ENCODE measurements at places on chromosomes 3 and 15. TPM values are rescaled to one million over a fixed set of nuclear protein-coding genes. Genes with fewer than 3 reads are reported as not detected.

DNA sequence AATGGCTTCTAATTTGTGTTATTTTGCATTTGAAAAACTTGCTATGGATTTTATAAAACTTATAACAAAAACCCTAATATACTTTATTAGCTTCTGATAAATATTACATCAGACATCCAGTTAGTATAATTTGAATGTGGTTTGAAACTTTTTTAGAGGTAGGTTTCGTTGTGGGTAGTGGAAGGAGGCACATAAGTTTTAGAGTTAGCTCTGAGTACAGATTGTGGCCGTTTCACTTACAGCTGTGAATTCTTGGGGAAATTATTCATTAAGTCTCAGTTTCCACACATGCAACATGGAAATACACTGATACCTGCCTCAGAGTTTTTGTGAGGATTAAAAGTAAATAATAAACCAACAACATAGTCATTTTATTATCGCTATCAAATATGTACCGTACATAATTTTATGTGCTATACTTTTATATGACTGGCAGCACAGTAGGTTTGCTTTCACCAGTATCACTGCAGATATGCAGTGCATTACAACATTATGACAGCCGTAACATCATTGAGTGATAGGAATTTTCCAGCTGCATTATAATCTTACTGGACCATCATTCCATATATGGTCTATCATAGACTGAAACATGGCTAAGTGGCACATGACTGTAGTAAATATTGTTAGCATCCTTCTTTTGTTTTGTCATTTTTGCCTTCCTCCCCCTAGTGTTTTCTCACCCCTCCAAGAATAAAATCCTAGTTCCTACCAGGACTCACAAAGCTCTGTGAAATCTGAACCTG, 175.6 kb downstream of the AKAP13 start:
- H3K4me3 ChIP-seq = no peak overlapping the region
- H3K27ac ChIP-seq = no peak overlapping the region
- H3K36me3 ChIP-seq = peaks cover 22% of the 10 kb centered on the region
- H3K4me1 ChIP-seq = peaks cover 7% of the 10 kb centered on the region

DNA sequence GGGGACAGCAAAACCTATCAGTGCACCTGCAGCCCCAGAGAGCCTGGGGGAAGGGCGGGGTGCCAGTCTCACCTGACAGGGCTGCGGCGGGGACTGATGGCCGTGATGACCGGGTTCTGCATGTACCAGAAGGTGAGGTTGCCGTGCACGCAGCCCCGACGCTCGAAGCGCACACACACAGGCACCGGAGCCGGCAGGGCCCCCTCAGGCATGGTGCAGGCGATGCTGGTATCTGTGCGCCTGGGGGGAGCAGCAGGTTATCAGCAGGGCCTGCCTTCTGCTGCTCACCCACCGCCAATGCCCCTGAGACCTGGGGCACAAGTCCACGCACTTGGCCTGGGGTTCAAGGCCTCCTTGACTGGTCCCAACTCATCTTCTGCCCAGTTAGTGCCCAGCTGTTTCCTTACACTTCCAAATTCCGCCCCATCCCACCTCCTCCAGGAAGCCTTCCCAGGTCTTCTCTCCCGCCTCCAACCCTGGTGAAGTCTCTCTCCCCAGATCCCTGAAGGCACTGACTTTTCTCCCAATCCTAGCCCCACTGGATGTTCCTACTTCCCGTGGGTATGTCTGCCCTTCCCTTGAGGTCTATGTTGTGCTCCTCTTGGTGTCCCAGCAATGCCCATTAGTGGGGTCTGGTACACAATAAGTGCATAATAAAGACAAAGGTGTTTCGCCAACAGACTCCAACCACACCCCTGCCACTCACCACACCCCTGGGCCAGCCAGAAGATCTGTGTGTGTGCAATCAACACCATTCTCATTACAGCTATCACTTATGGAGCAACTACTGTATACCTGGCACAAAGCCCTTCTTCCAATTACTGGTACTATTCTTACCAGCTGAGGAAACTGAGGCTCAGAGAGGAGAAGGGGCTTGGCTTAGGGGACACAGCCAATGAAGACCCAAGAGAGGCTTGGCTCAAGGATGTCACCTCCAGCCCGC, 28.9 kb downstream of the H1-8 start:
- H3K27ac ChIP-seq = no peak overlapping the region
- H3K27me3 ChIP-seq = no peaks in the 10 kb centered on the region
- peaks cover 10% of the 10 kb centered on the region for H3K4me1 ChIP-seq
- DNase-seq = no peak
- H3K36me3 ChIP-seq = peaks cover 43% of the 10 kb centered on the region

GRCh38 chr3:73394240-73394639, 230.5 kb downstream of the PDZRN3 start:
- DNase-seq = no peak
- no peaks in the 10 kb centered on the region for H3K4me1 ChIP-seq
- no peak overlapping the region for H3K27ac ChIP-seq
- H3K36me3 ChIP-seq = peaks cover 47% of the 10 kb centered on the region

DNA sequence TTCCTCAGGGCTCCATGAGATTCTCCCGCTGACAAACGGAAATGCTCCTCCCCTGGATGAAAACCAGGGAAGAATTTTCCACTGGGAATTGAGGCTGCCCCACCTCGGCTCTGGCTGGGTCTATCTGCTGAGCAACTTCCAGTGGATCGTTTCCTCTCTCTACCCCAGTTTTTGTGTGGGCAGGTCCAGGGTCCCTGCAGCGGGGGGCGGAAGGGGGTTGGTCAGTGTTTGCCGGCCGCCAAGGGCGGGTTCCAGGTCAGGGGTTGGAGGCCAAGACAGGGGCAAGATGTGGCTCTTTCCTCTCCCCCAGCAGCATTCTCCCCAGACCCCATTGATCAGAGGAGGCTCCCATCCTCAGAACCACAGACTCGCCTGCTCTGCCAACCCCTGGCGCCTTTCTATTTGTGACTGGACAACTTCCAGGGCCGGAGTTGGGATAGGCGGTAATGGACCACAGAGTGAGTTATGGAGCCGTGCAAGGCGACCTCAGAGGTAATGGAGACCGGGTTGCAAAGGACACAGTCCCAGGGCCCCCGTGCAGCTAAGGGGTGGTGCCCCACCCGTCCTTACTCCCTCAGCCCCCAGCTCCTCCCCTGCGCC, 92.2 kb downstream of the WNT7A start:
- no peak overlapping the region for H3K4me3 ChIP-seq
- no peak overlapping the region for H3K27ac ChIP-seq
- peaks cover 5% of the 10 kb centered on the region for H3K27me3 ChIP-seq

DNA sequence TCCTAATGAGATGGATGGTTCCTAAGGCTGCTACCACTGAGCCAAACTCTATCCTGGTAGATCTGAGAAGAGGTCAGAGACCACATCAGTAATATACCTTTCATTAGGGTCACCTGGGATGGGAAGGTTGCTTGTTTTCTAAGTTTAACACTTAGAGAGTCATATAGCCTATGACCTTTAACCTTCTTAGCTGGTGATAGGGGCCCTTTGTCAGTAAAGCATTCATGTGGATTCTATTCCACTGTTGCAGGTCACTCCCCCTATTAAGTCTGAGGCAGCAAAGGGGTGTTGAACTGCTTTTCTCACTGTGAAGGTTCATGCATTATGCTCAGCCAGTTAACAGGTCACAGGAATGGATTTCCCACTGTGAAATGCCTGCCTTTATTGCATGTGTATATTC, 6.1 kb upstream of the ZNF609 start:
- H3K36me3 ChIP-seq = peaks cover 24% of the 10 kb centered on the region
- no peak for DNase-seq
- H3K27ac ChIP-seq = no peak overlapping the region

- H3K27me3 ChIP-seq = peaks cover 2% of the 10 kb centered on the region
- no peak overlapping the region for H3K4me3 ChIP-seq
- no peak for DNase-seq
Observed at GRCh38 chr3:116553355-116553754, 108.1 kb upstream of the LSAMP start.

- peaks cover 2% of the 10 kb centered on the region for H3K4me1 ChIP-seq
- no peak overlapping the region for H3K4me3 ChIP-seq
- peaks cover 24% of the 10 kb centered on the region for H3K27me3 ChIP-seq
- H3K36me3 ChIP-seq = no peaks in the 10 kb centered on the region
- DNase-seq = no peak
Observed at GRCh38 chr3:112445839-112446238, 53.4 kb downstream of the BTLA start.

DNA sequence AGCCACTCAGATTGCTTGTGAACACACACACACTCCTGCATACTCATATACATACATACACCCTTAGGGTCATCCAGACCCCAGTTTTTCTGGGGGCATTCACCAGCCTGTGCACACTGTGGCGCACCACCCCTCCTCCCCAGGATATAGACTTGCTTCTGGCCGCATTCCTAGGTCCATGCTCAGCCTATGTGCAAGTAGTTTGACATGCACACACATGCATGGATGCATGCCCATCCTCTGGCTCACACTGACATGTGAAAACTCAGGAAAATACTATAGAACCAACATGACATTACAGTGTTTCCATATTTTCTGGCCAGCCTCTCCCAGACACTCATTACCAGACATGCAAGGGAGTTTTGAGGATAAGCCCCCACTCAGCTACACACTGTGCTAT, 79.3 kb upstream of the POLG start:
- H3K36me3 ChIP-seq = no peaks in the 10 kb centered on the region
- no peak overlapping the region for H3K27ac ChIP-seq
- peaks cover 6% of the 10 kb centered on the region for H3K4me1 ChIP-seq
- no peak overlapping the region for H3K4me3 ChIP-seq

DNA sequence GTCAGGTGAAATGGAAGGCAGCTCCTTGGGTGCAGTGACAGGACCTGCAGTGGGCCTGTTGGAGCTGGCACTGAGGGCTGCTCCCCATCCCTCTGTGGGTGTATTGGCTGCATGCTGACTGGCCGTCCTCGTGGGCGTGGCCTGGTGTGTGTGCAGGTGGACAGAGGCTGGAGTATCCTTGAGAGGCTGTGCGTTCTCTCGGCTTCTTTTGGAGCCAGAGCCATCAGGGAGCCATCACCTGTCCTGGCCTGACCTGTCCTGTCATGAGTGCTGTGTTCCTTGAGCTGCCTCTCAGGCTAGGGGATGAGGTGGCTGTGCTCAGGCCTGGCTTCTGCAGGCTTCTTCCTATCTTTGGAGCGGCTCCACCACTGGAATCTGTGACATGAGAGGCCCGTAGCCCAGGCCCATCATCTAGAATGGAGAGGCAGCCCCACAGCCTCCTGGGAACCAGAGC, 61.5 kb downstream of the APBA2 start:
- H3K27me3 ChIP-seq = no peaks in the 10 kb centered on the region
- H3K36me3 ChIP-seq = peaks cover 4% of the 10 kb centered on the region
- H3K4me1 ChIP-seq = no peaks in the 10 kb centered on the region
- peak; percentile 62 for DNase-seq
- no peak overlapping the region for H3K27ac ChIP-seq

- no peak overlapping the region for H3K27ac ChIP-seq
- no peak for DNase-seq
- H3K27me3 ChIP-seq = peaks cover 23% of the 10 kb centered on the region
- no peak overlapping the region for H3K4me3 ChIP-seq
Observed at GRCh38 chr15:93179072-93179471, 90.1 kb upstream of the RGMA start.

DNA sequence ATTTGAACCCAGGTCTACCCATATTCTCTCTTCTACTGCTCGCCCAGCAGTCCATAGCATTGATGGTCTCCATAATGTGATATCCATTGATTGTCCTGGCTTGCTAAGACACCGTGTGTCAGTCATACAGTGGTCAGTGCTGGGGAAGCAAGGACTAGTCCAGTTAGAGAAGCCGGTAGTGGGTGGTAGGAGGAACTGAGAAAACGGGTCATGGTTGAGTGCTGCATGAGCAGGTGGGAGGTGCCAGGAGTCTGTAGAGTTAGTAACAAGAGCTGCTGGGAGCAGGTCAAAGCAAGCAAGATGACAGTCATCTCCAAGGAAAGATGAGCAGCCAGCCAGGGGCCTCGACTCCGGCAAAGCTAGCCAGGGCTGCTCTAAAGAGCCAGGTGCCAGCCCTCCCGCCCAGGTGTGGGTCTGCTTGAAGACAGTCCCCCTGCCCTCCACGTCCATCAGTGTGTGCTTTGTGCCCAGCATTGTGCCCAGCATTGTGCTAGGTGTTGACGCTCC, 29.5 kb upstream of the USP3 start:
- H3K4me3 ChIP-seq = no peak overlapping the region
- no peak for DNase-seq
- peaks cover 24% of the 10 kb centered on the region for H3K4me1 ChIP-seq
- H3K27me3 ChIP-seq = peaks cover 5% of the 10 kb centered on the region

DNA sequence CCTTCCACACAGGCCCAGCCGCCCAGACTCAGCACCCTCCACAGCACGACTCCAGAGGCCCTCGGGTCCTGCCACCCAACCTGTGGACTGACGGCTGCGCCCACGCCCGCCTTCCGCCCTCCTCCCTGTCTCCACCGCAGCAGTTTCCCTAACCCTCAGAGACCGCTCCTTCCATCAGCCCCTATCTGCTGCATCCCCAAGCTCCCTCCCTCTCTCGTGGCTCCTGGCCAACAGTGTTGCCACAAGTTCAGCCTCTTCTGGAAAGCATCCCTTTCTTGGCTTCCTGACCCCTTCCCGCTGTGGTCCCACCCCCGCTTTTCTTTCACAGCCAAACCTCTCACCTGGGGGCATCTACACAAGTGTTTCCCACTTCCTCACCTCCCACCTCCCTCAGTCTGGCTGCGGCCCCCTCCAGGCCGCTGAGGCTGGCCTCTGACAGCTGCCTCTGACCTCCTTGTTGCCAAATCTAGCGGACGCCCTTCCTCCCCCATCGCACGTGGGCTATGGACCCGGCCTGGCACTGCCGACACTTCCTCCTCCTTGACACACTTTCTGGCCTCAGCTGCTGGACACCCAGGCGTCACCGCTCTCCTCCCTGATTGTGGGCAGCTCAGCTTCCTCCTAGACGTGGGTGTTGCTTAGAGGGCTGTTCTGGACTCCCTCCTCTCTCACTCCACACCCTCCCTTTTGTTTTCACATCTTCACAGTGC, 168.8 kb upstream of the TLE3 start:
- no peak overlapping the region for H3K4me3 ChIP-seq
- H3K27me3 ChIP-seq = peaks cover 83% of the 10 kb centered on the region
- no peak for DNase-seq
- no peaks in the 10 kb centered on the region for H3K36me3 ChIP-seq
- peaks cover 15% of the 10 kb centered on the region for H3K4me1 ChIP-seq

Gene MEX3B
- total RNA-seq = 22.7 TPM

Gene ARNT2
- 68.1 TPM for total RNA-seq

Gene RBP2
- not detected for total RNA-seq

Gene CSPG4
- total RNA-seq = 43.3 TPM

Gene FOXL2
- total RNA-seq = 0.24 TPM

Gene AHSG
- total RNA-seq = not detected

Gene FGD5
- total RNA-seq = not detected
